Stromal cell of bone marrow (primary cell): ENCODE measurements at places on chromosomes 7 and 10.
A peak's percentile ranks its signal among the peaks of the same experiment; 100 is the strongest.

DNA sequence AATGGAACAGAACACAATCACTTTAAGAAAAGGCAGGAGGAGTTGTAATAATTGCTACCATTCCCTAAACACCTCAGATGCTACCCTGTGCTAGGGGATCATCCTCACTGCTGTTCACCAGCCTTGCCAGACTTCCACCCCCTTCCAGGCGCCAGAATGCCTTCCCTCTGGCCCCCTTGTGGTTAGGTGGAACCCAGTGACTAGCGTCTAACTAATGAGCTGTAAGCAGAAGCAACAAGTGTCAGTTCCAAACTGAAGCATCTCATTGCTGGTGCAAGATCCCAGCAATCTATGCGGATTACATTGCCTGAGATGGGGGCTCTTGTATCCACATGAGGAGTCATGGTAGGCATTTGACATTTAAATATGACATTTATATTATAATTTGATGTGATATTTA is 86.6 kb downstream of the FRMD4A start:
- DNase-seq, result no peak

- DNase-seq, result no peak
These were observed 351.1 kb upstream of the KLF6 start for GRCh38 chr10:4136121-4136520.

- no peak for DNase-seq
These were observed 4.9 kb downstream of the MAT1A start for GRCh38 chr10:80284522-80284921.

GRCh38 chr10:109875828-109876821 is 47.2 kb downstream of the XPNPEP1 start:
- no peak for DNase-seq

DNA sequence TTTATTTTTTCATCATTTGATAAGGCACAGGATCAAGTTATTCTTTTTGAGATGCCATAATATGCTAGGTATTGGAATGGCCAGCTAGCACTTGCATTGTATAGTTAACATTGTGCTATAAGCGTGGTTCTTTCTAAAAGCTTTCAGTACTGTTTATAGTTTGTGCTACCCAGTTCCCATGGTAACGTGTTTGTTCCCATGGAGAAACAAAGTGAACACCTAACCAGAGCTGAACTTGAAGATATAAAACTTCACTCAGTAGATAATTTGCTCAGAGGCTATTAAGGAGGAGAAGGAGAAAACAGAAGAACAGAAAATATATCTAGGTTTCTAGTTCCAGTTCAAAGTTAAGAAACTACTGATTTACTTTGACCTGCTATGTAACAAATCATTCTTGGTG is 23.6 kb upstream of the ITGB8 start:
- DNase-seq, result no peak

DNA sequence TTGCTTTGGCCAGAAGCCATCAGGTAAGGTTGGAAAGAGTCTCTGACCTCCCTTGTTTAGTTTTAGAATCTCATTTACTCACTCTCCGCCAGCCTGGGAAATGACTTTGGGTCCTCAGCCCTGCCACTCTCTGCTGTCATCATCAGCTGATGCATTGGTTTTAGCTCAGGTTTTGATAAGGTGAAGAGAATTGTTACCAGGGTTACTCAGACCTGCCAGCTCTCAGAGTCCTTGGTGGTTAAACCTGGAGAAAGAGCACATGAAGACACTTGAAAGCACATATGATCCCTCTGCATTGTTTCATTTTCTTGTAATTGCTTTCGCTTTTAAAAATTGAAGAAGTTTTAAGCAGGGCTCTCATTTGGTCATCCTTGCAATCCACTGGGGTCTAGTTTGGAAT is 4.0 kb upstream of the CROT start:
- DNase-seq, result no peak

GRCh38 chr7:77157446-77157845 is 35.0 kb downstream of the CCDC146 start:
- DNase-seq, result no peak

GRCh38 chr10:79361726-79362397 is 14.6 kb downstream of the PPIF start:
- no peak for DNase-seq

- no peak for DNase-seq
These were observed 180.4 kb upstream of the PHYHIPL start for GRCh38 chr10:58996063-58996462.

- no peak for DNase-seq
These were observed 22.6 kb downstream of the HSPA12A start for GRCh38 chr10:116719804-116720203.

DNA sequence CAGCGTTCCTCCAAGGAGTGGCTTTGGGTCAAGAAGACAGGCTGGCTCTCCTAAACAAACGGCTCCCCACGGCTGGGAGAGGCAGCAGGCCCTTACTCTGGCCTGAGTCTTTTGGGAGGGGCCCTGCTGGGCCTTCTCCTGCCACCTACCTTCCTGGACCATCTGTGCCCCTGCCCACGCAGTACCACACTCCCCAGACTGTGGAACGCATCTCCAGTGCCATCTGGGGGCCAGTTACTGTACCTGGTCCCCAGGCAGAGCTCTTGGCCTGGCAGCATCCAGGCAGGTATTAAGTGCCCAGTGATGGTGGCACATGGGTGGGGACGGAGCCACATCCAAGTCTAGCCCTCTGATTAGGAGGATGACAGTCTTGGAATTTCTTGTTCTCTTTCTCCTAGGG is 14.4 kb downstream of the ALKBH4 start:
- no peak for DNase-seq

DNA sequence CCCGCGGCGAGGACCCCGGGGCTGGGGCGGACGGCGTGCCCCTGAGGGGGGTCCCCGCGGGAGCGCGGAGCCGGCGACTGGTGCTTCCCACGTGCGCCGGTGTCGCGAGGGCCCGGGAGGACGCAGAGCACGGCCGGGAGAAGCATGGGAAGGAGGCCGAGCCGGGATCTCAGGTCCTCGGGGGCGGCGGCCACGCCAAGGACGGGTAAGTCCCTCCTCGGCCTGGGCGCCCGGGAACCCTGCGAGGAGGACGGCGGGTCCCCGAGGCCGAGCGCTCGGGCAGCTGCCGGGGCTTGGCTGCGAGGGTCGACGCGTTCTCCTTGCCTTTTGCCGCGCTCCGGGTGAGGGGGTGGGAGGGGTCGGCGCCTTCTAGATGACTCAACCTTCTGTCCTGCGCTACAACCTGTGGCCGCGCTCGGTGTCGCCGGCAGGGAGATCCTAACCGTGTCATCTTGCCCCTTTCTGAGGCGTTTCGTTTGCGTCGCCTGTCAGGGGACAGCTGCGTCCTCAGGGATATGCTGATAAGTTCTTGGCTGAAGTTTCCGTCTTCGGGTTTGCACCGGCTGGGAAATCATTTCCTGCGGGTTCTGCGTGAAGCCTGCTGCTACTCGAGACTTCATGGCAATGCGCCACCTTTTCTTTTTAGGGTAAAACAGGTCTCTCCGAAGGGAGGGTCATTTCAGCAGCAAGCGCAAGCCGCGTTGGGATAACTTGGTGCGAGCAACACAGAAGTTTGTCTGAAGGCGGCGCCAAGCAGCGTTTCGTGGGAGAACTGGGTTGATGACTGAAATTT is 529 bp downstream of the TASOR2 start:
- peak; percentile 64 for DNase-seq

GRCh38 chr10:131934769-131935168 is 34.0 kb downstream of the PPP2R2D start:
- no peak for DNase-seq

DNA sequence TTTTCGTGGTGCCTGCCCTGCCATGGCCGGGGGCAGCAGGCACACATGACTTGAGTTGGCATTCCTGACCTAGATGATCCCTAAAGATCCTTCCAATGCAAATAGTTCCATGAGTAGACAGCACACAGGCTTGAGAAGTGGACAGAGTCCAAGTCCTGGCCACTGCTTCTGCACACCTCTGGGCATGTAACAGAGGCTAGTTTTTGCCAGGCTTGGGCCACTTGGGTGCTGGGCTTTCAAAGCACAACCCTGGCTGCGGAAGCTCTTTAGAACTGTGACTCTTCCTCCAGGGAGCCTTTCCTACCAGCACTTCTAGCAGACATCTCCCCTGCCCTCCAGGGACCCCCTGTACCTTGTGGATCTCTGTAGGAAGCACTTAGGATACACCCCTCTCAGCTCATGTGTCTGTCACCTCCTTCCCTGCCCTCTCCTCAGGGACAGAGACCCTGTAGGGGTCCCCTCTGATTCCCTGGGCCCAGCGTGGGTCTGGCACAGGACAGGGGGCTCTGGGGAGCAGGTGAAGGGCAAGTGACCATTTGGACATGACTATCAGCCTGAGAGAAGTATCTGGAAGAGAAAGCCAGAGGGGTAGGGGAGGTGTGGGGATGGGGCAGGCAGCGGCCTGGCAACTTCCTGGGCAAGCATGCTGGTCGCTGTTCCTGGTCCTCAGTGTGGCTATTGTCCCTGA is 36.2 kb downstream of the ZCCHC24 start:
- DNase-seq, result no peak

DNA sequence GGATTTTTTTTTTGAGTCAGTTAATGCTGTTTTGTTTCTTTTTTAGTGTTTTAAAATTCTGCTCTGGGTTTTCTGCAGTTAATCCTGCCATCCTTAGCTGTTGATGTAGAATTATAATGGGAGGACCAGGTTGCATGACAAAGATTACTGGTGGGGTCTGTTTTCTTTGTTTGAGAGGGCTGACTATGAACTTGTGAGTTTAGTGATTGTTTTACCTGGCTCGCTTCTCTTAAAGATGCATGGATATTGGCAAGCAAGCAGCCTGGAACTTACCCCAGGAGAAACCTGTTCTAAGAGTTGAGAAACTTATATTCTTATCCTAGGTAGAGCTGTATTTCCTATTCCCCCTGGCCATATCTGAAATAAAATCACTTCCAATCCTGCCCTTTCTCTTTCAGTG is 727.8 kb downstream of the GRM8 start:
- DNase-seq, result no peak

GRCh38 chr10:31120961-31121685 is 89.5 kb upstream of the ZNF438 start:
- no peak for DNase-seq

DNA sequence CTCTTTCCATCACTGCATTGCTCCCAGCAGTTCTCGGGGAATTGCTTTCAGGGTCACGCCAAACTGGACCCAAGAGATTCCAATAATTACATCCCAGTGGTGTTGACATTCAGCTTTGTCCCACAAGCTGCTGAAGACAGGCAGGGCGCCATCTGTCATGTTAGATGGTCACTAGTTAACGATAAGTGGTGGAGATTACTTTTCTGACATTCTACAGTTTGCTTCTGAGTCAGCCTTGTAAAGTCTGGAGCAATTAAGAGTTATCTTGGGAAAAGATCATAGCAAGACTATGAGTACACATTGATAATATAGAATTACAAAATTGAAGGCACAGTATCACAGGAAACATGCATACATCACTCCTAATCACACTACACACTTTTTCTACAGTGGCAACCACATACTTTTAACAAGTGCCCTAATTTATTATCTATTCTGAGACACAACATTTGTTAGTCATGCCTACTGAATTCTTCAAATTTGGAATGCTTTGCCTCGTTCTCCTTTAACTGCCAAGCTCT is 41.9 kb downstream of the SEMA3C start:
- no peak for DNase-seq

- DNase-seq, result no peak
These were observed 31.7 kb upstream of the OPALIN start for GRCh38 chr10:96390460-96390864.

DNA sequence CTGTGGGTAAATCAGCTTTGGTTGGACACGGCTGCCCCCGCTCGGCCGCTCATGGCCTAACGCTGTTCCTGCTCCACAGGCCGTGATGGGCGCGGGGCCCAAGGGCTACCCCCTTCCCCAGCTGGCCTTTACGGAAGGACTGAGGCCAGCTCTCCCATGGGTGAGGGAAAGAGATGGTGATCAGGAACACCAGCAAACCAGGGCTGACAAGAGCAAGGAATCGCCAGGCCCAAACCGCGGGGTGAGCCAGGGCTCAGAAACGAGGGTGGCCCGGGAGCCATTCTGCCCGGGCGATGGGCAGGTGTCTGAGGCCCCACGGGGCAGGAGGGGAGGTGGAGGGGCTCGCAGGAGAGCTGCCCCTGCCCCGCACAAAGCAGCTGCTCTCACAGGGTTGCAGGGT is 26.6 kb downstream of the GPER1 start:
- DNase-seq, result no peak
